ENCODE measurements at places on chromosomes 11 and 22. TPM values are rescaled to one million over a fixed set of nuclear protein-coding genes. Genes with fewer than 3 reads are reported as not detected.
A peak's percentile ranks its signal among the peaks of the same experiment; 100 is the strongest.

OR52E8 gene
- not detected for total RNA-seq

SPON1 gene
- 0.29 TPM for total RNA-seq

SLC29A2 gene
- 14.3 TPM for total RNA-seq

ARHGAP32 gene
- total RNA-seq: 6.2 TPM

RIC8A gene
- total RNA-seq: 149 TPM

OR4D5 gene
- not detected for total RNA-seq

GPHA2 gene
- total RNA-seq: not detected

PDE3B gene
- total RNA-seq: 64.0 TPM

OOSP4A gene
- not detected for total RNA-seq

- H3K36me3 ChIP-seq: no peaks in the 10 kb centered on the region
- no peak for DNase-seq
- H3K4me1 ChIP-seq: no peaks in the 10 kb centered on the region
- H3K27ac ChIP-seq: no peak overlapping the region
Observed at GRCh38 chr11:38448284-38448683, 1850.2 kb upstream of the RAG2 start.

GRCh38 chr11:126257764-126258163 lies 10.9 kb downstream of the SRPRA start:
- no peak overlapping the region for H3K4me3 ChIP-seq
- no peaks in the 10 kb centered on the region for H3K4me1 ChIP-seq
- no peak overlapping the region for H3K27ac ChIP-seq
- DNase-seq: no peak

DNA sequence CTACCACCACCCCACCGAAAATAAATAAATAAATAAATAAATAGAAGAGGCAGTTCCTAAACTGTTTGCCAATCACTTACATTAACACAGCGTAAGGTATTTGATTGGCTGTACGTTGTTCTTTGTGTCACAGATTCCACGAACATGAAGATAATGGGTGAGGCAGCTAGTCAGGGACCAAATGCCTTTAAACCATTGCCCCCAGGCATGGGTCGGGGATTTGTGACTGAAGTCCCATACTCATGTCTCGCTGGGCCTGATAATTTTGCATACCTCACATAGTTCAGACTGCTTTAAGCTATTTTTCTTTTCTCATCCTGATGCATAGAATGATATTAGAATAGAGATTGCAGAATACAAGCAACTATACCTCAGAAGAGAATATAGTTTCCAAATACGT lies 3.6 kb upstream of the CBL start:
- no peak overlapping the region for H3K27ac ChIP-seq
- no peaks in the 10 kb centered on the region for H3K36me3 ChIP-seq
- no peak for DNase-seq
- peaks cover 13% of the 10 kb centered on the region for H3K4me1 ChIP-seq
- H3K4me3 ChIP-seq: no peak overlapping the region
- H3K27me3 ChIP-seq: no peaks in the 10 kb centered on the region

DNA sequence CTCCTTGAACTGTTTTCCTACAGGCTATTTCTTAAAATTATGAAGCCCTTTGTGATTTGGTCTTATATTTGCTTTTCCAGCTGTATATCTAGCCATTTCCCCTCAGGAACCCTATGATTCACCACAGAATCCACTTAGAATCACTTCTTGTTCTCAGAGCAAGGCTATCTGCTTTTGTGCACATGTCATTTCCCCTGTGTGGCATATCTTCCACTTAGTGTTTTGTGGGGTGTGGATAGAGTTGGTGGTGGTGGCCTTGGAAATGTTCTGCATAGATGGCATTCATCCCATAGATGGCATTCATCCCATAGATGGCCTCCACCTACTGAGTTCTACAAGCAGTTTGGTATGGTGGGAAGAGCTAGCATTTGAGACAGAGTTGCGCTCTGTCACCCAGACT lies 44.7 kb downstream of the SWAP70 start:
- H3K36me3 ChIP-seq: no peaks in the 10 kb centered on the region
- peaks cover 2% of the 10 kb centered on the region for H3K4me1 ChIP-seq
- no peak overlapping the region for H3K4me3 ChIP-seq
- no peaks in the 10 kb centered on the region for H3K27me3 ChIP-seq
- no peak for DNase-seq

DNA sequence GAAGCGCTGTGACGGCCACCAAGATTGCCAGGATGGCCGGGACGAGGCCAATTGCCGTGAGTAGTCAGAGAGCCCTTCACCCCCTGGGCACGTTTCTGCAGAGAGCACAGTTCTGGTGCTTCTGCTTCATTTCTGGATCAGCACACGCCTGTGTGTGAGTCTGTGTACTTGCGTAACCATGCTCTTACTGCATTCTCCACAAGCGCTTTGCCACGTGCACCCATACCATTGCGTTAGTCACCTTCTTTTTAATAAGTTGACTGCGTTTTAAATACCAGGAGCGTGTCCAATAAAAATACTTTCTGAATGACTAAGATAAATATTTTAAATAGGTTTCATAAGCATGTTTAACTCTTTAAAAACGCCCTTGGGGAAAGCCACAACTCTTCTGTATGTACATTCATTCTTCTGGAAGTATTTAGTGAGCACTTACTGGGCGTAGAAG lies 143.0 kb upstream of the SORL1-AS1 start:
- no peaks in the 10 kb centered on the region for H3K27me3 ChIP-seq
- H3K27ac ChIP-seq: no peak overlapping the region
- DNase-seq: no peak
- no peak overlapping the region for H3K4me3 ChIP-seq
- peaks cover 5% of the 10 kb centered on the region for H3K4me1 ChIP-seq

GRCh38 chr22:22547692-22548300 lies 11.3 kb downstream of the PRAME start:
- DNase-seq: no peak
- no peak overlapping the region for H3K4me3 ChIP-seq
- no peaks in the 10 kb centered on the region for H3K36me3 ChIP-seq
- H3K27ac ChIP-seq: no peak overlapping the region
- peaks cover 2% of the 10 kb centered on the region for H3K4me1 ChIP-seq

- no peak for DNase-seq
- H3K27ac ChIP-seq: no peak overlapping the region
- H3K4me1 ChIP-seq: peaks cover 22% of the 10 kb centered on the region
- peaks cover 2% of the 10 kb centered on the region for H3K27me3 ChIP-seq
- peaks cover 13% of the 10 kb centered on the region for H3K36me3 ChIP-seq
- H3K4me3 ChIP-seq: no peak overlapping the region
Observed at GRCh38 chr11:104905271-104905670, 7.0 kb upstream of the CASP12 start.

DNA sequence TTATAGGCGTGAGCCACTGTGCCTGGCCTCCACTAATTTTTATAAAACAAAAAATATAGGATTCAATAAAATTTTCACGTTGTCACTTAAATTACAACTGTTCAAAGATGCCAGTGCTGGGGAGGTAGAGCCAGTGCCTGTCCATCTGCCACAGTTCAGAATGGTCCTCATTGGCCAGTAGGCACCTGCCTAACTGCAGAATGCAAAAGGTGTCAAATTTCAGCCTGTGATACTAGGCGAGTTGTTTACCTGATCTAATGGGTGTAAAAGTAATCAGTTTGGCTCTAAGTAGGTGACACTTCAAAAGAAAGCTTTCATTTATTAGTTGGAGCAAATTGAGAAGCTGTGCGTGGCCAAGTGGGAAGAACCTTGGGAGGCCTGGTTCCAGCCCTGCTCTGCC lies 2.4 kb downstream of the SMARCB1 start:
- peaks cover 2% of the 10 kb centered on the region for H3K27me3 ChIP-seq
- peaks cover 21% of the 10 kb centered on the region for H3K36me3 ChIP-seq
- DNase-seq: no peak
- H3K4me1 ChIP-seq: peaks cover 48% of the 10 kb centered on the region

- H3K27me3 ChIP-seq: peaks cover 6% of the 10 kb centered on the region
- no peak overlapping the region for H3K4me3 ChIP-seq
- DNase-seq: no peak
- no peak overlapping the region for H3K27ac ChIP-seq
Observed at GRCh38 chr22:43854121-43854785, 8.1 kb downstream of the SULT4A1 start.

DNA sequence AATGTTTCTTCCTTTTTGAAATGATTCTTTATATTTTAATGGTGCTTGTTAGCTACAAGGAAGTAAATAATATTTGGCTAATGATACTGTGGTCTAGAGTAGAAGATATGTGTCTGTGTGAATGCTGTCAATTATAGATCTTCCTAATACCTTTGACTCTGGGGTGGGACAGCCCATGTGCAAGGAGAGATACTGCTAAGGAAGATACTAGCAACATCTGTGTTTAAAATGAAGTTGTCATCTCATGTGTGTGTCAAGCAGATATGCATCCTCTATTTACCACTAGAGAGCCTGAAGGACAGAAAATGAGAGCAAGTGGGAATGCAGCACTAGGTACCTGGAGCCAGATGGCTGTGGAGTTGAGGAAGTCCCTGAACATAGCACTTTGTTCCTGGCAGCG lies 34.1 kb downstream of the PPME1 start:
- no peak overlapping the region for H3K27ac ChIP-seq
- H3K4me3 ChIP-seq: no peak overlapping the region
- peaks cover 5% of the 10 kb centered on the region for H3K4me1 ChIP-seq
- no peaks in the 10 kb centered on the region for H3K27me3 ChIP-seq
- DNase-seq: no peak
- H3K36me3 ChIP-seq: peaks cover 36% of the 10 kb centered on the region

DNA sequence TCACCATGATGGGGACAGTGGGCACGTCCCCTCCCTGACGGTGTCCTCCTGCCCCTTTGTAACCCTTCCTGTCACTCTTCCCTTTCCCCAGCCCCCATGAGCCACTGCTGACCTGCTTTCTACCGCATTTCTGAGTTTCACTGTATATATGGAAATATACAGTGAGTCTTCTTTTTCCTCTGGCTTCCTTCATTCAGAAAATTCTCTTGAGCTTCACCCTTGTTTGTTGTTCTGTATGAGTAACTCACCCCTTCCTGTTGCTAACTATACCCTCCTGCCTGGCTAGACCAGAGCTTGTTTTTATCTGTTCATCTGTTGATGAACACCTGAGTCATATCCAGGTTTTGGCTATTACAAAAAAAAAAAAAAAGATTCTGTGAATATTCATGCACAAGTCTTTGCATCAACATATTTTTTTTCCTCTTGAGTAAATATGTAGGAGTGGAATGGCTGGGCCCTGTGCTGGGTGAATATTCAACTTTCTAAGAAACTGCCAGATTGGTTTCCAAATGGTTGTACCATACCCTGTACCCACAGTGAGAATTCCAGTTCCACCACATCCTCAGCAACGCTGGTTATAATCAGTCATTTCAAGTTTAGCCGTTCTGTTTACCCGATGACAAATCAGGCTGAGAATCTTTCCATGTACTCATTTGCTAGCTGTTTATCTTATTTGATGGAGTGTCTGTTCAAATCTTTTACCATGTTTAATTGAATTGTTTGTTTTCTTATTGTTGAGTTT lies 62.0 kb downstream of the IGF2 start:
- H3K27me3 ChIP-seq: peaks cover 4% of the 10 kb centered on the region
- H3K36me3 ChIP-seq: peaks cover 2% of the 10 kb centered on the region
- peak overlapping the region; percentile 93 for H3K27ac ChIP-seq
- peaks cover 27% of the 10 kb centered on the region for H3K4me1 ChIP-seq

DNA sequence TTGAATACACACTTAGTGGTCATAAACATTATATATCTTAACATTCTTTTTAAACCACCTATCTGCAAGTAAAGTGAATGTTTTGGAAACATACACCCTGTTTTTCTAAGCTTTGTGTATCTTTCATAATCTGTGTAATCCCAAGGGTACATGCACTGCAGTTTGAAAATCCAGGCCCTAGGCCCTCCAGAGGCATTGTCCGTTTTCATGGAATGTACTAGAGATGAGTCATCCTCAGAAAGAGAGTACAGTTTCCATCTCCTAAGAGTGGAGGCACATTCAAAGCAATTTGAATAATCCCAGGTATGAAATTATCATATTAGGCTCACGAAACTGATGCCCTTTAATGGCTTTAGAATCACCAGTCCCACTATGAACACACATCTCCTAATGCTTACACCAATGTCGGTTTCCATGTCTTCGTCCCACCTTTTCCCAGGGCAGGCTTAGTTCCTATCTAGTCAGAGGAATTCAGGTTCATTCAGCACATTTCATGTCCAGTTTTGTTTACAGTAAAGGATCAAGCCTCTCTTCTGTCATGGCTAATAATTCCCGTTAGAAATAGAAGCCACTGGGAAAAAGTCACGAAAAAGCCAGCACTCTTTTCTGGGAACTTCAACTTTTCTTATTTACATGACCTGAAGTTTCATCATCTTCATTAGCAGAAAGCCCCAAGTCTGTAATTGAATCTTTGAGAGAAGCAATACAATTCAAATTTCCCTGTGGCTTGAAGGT lies 39.5 kb upstream of the CD44 start:
- no peak overlapping the region for H3K4me3 ChIP-seq
- peaks cover 4% of the 10 kb centered on the region for H3K36me3 ChIP-seq

DNA sequence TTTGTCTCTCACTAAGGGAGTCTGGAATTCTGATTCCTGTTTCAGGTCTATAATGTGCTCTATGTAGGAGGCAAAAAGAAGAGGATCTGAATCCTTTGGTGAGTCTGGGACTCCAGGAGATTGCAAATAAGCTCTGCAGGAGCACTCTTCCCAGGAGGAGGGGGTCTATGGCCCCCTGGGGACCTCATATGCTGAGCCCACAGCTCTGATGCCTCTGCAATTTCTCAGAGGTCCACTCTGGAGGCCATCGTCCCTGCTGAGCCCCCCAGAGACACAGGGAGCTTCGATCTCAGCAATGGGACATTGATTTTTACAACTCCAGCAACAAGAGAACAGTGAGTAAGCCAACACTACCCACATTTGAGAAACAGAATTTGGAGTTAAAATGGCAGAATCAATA lies 20.2 kb upstream of the NRGN start:
- H3K4me3 ChIP-seq: no peak overlapping the region
- no peaks in the 10 kb centered on the region for H3K36me3 ChIP-seq
- H3K4me1 ChIP-seq: peaks cover 7% of the 10 kb centered on the region
- H3K27me3 ChIP-seq: peaks cover 47% of the 10 kb centered on the region
- no peak for DNase-seq

- no peak overlapping the region for H3K27ac ChIP-seq
- no peak overlapping the region for H3K4me3 ChIP-seq
- peaks cover 41% of the 10 kb centered on the region for H3K36me3 ChIP-seq
- peaks cover 39% of the 10 kb centered on the region for H3K4me1 ChIP-seq
- DNase-seq: no peak
- peaks cover 4% of the 10 kb centered on the region for H3K27me3 ChIP-seq
Observed at GRCh38 chr11:125892071-125892470, 4.6 kb downstream of the HYLS1 start.

GRCh38 chr22:44745853-44746789 lies 6.3 kb upstream of the ARHGAP8 start:
- H3K27me3 ChIP-seq: peaks cover 17% of the 10 kb centered on the region
- H3K27ac ChIP-seq: no peak overlapping the region
- DNase-seq: no peak
- no peaks in the 10 kb centered on the region for H3K36me3 ChIP-seq
- H3K4me3 ChIP-seq: no peak overlapping the region

- H3K27ac ChIP-seq: no peak overlapping the region
- H3K4me3 ChIP-seq: no peak overlapping the region
- no peaks in the 10 kb centered on the region for H3K4me1 ChIP-seq
- H3K36me3 ChIP-seq: peaks cover 1% of the 10 kb centered on the region
- H3K27me3 ChIP-seq: peaks cover 8% of the 10 kb centered on the region
Observed at GRCh38 chr11:13908535-13908934, 54.0 kb upstream of the SPON1 start.

- peaks cover 54% of the 10 kb centered on the region for H3K27me3 ChIP-seq
- H3K4me1 ChIP-seq: no peaks in the 10 kb centered on the region
- no peak overlapping the region for H3K4me3 ChIP-seq
Observed at GRCh38 chr22:32063701-32064100, 20.6 kb downstream of the SLC5A1 start.

GRCh38 chr11:6667733-6668374 lies 12.2 kb upstream of the DCHS1 start:
- peak overlapping the region; percentile 23 for H3K4me3 ChIP-seq
- peaks cover 62% of the 10 kb centered on the region for H3K4me1 ChIP-seq
- H3K36me3 ChIP-seq: peaks cover 5% of the 10 kb centered on the region
- peak; percentile 55 for DNase-seq
- H3K27me3 ChIP-seq: peaks cover 12% of the 10 kb centered on the region

All from activated T-helper 1 cell treated with anti-CD3 and anti-CD28 coated beads, Interleukin-12 subunit alpha, Interleukin-12 subunit beta, Interleukin-2, Interleukin-4 antibody, amounts not matched to agents 30 ng/mL and 10 ng/mL and 1 ng/mL, durations not matched to agents 14 hours and 24 hours and 36 hours (primary cell).